ENCODE measurements at places on chromosomes 4 and X.

DNA sequence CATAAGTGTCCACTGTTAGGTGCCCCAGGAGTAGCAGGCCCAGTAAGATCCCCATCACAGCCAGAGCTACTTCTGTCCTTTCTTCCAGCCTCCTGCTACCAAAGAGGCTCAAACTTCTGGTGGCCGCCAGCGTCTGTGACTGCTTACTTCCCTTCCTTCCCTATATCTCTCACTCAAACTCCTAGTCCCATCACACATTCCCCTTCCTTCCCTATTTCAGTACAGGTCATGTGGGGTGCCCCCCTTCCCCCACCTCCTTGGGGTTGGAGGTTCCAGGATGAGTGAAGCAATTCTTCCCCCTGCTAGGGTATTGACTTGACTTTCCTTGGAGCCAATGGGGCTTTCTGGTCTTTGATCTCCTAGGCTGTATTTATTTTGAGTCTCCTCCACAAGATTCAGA lies at the start of gene VSIG4:
VSIG4 (minus strand) TSS at position 137 of the 400 bp plus-strand sequence; CDS start at position 55, 82 bp downstream.
- no peak for DNase-seq

- DNase-seq, result no peak
Measured at GRCh38 chr4:148344352-148344751, 97.9 kb downstream of the NR3C2 start.

DNA sequence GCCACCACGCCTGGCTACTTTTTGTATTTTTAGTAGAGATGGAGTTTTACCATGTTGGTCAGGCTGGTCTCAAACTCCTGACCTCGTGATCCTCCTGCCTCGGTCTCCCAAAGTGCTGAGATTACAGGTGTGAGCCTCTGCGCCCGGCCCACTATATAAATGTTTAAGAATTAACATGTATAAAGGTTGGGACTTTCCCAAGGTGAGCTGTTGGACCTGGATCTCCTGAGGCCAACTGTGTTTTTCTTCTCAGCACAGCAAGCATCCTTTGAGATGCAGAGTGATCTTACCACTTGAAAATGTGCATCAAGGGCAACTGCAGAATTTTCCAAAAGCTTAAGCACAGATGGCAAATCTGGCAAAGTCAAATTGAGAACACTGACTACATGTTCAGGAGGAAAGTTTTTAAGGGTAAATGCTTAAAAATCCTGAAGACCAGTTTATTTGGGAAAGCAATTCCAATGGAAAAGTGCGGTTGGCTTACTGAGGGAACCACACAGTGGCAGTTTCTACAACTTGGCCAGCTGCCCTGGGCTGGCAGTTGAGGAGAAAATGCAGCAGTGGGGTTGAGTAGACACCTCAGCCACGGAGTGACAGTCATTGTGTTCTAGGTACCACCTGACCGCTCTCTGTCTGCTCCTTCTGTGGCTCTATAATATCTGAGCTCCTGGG lies 168.9 kb downstream of the CBR4 start:
- no peak for DNase-seq

- DNase-seq, result no peak
Measured at GRCh38 chrX:149036086-149036485, 469.0 kb downstream of the IDS start.

- DNase-seq, result no peak
Measured at GRCh38 chrX:29948653-29949052, 266.7 kb upstream of the MAGEB2 start.

GRCh38 chr4:159145992-159146330 lies 43.1 kb downstream of the RAPGEF2 start:
- DNase-seq, result no peak

GRCh38 chr4:1511441-1512041 lies 105.3 kb upstream of the NKX1-1 start:
- peak; percentile 13 for DNase-seq

- no peak for DNase-seq
Measured at GRCh38 chr4:183402771-183403170, 41.7 kb upstream of the CDKN2AIP start.

DNA sequence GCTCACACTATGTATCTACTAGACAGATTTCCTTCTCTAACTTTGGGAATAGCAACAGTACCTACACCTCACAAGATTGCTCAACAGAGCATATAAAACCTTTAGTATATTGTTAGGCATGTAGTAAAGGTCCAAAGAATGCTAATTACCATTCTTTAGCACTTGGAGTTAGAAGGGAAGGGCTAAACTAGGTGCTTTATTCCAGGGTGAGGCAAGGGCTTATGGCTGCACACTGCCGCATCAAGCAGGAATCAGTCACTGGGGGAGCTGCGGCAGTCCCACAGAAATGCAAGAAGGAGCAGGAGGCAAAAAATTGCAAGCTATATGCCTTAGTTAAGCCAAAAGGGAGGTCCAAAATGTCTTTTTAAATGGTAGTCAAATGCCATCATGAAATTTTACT lies 162.7 kb downstream of the PPP3CA start:
- DNase-seq, result no peak

DNA sequence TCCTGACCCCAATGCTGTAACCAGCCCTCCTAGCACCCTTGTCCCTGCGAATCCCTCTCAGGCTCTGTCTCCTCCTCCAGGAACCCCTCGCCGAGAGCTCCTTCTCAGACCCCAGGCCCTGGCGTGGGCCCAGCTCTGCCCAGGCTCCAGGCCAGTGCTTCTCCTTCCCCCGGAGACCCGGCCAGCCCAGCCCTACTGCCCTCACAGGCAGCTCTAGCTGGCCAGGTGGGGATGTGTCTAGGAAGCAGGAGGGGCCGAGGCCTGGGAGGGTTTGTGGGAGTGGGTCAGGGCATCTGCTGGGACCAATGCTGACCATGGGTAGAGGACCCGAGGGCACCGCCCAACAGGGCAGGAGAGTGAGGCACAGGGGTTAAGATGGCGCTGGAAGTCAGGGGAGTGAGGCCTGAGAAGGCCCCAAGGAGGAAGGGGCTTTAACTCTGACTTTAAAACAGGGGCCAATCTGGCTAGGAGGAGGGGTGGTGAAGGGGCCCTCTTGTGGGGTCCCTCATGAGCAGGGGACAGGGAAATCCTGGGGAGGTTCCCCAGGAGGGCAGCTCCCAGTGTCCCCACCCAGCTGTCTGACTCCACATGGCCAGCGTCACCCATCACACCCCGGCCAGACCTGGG lies 64.7 kb upstream of the NKX1-1 start:
- no peak for DNase-seq

GRCh38 chrX:11619441-11619840 lies 46.3 kb downstream of the ARHGAP6 start:
- no peak for DNase-seq

GRCh38 chr4:4639370-4639769 lies 97.5 kb upstream of the STX18 start:
- no peak for DNase-seq

DNA sequence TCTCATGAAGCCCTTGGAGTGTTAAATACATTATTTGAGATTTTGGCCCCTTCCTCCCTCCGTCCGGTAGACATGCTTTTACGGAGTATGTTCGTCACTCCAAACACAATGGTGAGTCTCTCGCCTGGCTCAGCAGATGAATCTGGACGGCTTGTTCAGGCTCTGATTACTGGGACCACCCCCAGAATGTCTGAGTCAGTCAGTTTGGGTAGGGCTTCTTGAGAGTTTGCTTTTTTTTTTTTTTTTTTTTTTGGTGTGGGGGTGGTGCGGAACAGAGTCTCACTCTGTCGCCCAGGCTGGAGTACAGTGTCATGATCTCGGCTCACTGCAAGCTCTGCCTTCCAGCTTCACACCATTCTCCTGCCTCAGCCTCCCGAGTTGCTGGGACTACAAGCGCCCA lies 62.4 kb upstream of the MSANTD1 start:
- no peak for DNase-seq

DNA sequence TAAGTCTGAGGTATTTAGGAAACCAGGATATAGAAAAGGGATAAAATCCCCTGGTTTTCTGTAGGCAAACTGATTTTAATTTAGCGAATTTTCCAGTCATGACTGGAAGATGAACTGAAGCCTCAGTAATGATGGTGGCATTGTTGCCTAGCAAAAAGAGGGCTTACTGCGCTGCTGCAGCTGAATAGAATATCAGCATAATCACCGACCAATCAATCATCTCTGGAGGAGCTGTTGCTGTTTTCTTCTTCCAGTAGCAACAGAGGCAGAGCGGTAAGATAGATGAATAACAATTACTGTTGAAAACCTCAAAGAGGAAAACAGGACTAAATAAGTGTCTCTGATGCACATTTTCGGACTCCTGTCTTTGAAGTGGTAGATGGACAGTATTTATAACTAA lies 86.2 kb downstream of the FAM133A start:
- DNase-seq, result no peak

DNA sequence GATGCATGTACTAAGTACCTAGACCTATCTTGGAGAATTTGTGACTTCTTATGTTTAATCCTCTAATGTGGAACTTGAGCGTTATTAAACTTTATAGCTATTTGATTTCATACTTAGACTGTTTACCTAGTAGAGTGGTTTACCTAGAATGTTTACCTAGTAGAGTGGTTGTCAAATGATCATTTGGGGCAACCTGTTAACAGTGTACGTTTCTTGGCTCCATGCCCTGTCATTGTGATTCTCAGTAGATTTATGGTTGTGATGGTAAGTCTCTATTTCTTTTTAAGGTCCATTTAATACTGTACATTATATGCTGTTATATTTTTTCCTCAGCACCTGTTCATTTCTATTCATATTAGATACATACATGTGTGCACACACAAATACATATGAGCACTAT lies 233.0 kb upstream of the MAD2L1 start:
- DNase-seq, result no peak

GRCh38 chr4:121873604-121874003 lies 3.3 kb upstream of the BBS7 start:
- no peak for DNase-seq

- no peak for DNase-seq
Measured at GRCh38 chr4:717601-718320, 12.1 kb downstream of the PCGF3 start.

DNA sequence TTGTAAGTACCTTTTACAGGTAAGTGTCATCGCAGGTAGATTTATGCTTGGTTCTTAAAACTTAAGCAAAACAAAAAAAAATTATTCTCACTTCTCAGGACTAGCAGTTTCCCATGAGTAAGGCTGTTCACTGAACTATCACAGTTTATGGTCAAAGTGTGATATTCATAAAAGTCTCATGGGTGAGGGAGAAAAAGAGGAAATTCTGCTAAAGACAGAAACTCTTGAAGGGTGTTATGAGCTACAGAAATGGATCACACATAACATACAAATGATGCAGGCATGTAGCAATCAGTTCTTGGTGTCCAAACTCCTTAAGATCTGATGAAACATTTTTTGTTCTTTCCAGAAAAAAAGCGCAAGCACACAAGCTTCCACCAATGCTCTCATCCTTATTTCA lies 8.5 kb downstream of the RAB9A start:
- peak; percentile 32 for DNase-seq

DNA sequence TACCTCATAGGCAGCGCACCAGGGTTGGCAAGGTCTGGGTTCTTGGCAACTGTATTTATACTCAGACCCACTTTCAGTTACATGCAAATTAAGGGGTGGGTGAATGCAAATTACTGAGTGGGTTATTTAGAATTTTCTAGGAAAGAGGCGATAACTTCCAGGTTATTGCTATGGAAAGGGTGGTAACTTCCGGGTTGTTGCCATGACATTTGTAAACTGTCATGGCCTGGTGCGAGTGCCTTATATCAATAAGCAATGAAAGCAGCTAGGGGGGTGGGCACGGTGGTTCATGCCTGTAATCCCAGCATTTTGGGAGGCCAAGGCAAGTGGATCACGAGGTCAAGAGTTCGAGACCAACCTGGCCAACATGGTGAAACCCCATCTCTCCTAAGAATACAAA lies 57.5 kb upstream of the SLC7A3 start:
- DNase-seq, result no peak

GRCh38 chr4:43332052-43332425 lies 439.5 kb downstream of the GRXCR1 start:
- DNase-seq, result no peak

DNA sequence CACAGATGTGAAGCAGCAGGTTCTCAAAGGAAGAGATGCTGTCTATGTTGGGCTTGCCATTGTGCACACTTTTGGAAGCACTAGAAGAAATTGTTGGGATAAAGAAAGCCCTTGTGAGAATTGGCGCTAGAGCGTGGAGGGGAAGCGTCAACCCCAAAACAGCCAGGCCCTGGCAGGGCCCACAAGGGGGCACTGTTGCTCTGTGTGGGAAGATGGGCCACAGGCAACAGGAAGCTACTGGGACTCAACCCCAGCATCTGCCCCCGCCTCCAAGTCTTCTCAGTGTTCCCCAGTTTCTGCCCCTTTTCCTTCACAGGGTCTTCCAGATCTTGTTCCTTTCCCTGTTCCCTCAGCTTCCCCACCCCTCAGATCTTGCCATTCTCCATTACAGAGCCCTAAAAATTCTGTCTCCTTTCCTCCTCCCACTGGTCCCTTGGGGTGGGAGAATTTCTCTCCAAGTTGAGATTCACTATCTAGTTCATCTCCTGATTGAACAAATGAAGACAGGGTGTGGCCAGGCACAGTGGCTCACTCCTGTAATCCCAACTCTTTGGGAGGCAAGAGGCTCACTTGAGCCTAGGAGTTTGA lies 85.5 kb downstream of the STARD8 start:
- peak; percentile 37 for DNase-seq

DNA sequence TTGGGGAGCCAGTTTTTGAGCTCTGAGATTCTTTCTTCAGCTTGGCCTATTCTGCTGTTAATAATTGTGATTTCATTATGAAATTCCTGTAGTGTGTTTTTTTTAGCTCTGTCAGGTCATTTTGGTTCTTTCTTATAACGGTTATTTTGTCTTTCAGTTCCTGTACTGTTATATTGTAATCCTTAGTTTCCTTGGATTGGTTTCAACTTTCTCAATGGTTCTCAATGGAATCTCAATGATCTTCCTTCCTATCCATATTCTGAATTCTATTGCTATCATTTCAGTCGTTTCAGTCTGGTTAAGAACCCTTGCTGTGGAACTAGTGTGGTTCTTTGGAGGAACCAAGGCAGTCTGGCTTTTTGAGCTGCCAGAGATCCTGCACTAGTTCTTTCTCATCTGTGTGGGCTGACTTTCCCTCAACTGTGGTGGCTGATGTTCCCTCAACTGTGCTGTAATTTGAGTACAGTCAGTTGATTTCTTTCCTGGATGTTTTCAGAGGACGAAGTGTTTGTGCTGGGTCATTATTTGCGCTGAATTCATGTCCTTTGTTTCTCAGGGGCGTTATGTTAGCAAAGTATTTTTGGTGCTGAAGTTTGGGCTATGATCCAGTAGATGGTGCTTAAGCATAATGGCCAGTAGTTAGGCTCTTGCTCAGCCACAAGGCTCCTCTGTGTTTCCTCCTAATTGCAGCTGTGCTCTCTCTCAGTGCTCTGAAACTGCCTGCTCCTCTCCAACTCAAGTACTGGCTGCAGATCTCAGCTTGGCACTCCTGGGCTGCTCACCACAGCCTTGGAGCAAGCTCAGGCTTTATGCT lies 27.5 kb downstream of the ENPEP start:
- no peak for DNase-seq

GRCh38 chrX:135295944-135296305 lies 13.4 kb upstream of the ETDC start:
- no peak for DNase-seq

DNA sequence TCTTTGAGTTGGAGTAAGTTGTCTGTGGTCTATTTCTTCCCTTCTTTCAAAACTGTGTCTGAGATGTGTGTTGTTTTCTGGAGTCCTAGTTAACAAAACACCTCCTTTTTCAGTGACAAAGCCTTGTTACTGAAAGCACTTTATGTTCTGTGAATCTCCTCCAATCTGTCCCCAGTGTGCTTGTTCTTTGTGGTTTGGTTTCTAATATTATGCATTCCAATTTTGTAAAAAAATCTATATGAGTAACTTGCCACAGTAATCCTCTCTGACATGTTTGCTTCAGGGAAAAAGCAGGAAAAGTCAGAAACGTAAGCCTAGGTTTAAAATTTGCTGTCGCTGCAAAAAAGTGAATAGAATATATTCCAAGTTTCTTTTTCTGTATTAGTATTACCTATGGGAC lies 12.4 kb downstream of the PRRG1 start:
- no peak for DNase-seq
